NCI-H2081 treated with DMSO at 0.1 percent for 48 hours (cell line): ENCODE measurements at places on chromosomes 16 and 17.

- no peak for DNase-seq
Observed at GRCh38 chr17:50322271-50322670, 23.7 kb upstream of the XYLT2 start.

DNA sequence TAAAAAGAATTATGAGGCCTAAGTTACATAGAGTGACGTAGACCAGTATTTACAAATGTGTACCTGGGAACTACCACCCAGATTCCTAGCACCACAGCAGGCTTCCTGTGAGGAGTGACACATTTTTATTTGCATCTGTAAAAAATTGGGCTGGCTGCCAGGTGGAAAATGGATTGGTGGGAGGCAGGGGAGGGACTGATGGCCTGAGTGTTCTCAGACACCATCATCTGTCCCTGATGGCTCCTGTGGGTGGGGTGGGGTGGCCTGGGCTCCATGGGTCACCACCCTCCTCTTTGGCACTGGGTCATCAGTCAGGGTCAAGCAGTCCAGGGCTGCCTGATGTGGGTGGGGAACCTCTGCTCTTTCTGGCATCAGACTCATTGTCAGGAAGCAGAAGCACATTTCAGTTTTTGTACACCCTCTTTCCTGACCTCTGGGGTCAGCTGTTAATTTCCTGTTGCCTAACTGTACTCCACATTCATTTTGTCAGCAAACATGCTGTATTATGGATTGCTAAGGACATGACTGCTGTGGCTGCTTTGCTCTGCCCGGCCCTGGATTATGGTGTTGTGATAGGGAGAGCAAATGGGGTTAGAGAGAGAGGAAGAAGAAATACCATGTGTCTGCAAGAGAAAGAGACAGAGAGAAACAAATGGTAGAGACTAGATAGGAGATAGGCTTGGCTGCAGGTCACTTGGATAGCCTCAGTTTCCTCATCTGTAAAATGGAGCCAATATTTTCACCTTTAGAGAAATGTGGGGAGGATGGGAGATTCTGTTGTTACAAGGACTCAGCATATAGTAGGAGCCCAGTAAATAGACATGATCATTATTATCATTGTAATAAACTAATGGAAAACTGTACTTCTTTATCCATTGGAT lies 11.6 kb upstream of the MFAP4 start:
- DNase-seq, result peak; percentile 22

GRCh38 chr16:12517310-12517694 lies 286.4 kb downstream of the CPPED1 start:
- no peak for DNase-seq

- no peak for DNase-seq
Observed at GRCh38 chr16:19659554-19659953, 58.5 kb downstream of the KNOP1 start.

DNA sequence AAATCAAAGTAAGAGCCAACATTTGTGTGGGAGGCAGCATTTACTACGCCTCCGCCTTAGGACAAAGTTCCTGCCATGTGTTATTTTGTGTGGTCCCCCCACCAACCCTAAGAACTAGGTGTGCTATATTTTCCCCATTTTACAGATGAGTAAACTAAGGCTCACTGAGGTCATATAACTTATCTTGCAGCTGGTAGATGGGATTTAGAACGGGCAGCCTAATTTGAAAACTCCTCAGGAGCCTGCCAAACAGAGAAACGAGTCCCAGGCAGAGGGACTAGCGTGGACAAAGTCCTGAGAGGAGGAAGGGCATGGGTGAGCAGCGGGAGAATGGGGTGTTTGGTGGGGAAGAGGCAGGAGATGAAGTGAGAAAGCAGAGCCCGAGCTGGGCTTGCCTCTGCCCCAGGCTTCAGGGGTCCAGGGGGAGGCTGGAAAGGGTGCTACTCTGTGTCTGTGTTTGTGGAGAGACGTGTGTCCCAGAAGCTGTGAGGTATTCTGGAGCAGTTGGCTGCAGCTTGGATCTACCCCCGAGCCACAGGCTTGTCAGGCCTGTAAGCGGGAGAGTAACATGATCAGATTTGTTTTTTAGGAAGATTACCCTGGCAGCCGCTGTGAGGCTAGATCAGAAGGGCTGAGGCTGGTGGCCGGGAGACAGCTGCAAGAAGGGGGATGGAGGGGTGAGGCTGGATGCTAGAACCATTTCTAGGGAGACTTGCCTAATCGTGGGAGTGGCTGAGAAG lies 5.0 kb downstream of the MLLT6 start:
- DNase-seq, result no peak

GRCh38 chr16:28924399-28924761 lies 658 bp downstream of the RABEP2 start:
- DNase-seq, result no peak

- DNase-seq, result no peak
Observed at GRCh38 chr16:12079412-12079965, 103.0 kb downstream of the SNX29 start.

DNA sequence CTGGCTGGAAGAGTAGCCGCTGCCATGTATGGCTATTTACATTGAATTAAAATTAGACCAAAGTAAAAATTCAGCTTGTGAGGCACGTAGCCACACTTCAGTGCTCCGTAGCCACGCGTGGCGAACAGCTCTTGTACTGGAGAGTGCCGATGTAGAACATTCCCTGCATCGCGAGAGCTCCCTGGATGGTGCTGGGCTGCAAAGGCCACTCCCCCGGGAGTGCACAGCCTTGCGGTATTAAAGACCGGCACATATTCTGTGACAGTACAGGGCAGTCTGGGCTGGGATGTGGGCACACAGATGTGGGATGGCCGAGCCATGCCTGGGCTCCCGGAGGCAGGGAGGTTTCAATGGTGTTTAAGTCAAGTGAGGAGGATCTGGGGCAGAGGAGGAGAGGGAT lies 102.2 kb downstream of the CMIP start:
- DNase-seq, result no peak

DNA sequence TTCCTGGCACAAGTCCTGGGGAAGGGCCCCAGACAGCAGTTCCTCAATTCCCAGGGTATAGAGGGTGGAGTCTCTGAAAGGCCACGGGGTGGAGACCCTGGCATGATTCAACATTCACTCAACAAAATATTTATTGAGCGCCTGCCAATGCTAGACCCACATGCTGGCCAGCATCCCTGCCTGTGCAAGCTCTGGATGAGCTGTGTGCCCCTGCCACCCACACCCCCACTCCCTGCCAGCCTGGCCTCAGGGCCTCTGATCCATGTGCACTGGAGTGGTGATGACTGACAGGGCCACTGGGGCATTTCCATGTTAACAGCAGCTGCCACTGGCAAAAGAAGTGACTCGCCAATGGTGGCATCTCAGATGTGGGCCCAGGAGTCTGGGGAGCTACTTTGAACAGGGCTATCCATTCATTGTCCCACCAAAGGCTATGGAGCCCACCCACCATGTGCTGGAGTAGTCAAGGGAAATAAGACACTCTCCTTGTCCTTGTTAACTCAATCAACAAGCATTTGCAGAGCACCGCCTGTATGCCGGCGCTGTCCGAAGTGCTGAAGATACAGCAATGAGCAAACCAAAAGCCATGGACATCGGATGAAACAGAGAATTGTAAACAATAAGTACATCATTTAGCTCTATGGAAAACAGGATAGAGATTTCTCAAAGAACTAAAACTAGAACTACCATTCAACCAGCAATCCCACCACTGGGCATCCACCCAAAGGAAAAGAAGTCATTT lies 3.0 kb upstream of the PRSS22 start:
- no peak for DNase-seq

GRCh38 chr16:88459366-88460073 lies 6.4 kb downstream of the ZFPM1 start:
- no peak for DNase-seq
